ENCODE measurements at places on chromosomes 6 and 20.
A peak's percentile ranks its signal among the peaks of the same experiment; 100 is the strongest.

- peak; percentile 3 for DNase-seq
Measured at GRCh38 chr6:153595903-153596302, 443.1 kb upstream of the OPRM1 start.

DNA sequence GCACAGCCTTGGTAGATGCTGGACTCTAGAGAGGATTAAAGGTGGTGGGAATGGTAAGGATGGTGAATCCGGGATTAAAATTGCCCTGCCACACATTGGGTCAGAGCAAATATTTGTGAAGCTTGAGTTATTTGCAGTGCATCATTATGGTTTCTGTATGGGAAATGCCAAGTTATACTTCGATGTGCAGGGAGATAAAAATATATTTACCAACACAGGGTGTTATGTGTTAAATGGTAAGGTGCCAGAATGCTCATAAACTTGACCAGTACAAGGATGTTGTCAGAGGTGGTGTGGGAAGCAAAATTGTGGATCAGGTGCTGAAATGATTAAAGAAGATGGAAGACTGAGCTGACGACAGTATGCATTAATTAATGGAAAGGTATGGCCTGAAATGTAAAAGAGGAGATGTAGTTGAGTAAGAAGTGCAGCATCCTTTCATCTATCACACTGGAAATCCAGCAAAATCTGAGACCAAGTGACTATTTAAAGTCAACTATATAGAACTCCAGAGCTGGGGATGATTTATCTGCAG is 262.3 kb downstream of the ADGB start:
- DNase-seq: no peak

GRCh38 chr6:38155621-38156204 is 336.2 kb downstream of the ZFAND3 start:
- no peak for DNase-seq

DNA sequence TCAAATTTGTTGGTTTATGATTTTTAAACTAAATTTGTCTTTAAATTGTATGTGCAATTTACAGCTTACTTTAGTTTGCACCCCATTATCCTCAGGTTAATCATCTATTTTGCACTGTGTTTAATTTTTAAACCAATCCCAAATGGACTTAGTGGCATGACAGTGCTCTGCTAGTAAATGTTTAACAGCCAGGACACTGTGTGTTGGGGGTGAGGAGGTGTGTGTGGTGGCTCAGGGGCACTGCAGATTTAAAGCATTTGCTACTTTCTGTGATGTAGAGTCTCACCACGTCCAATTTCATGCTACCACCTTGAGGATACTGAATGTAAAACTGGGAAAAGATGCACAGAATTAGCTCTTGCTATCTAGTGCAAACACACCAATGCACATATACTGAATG is 225.7 kb downstream of the HAO1 start:
- DNase-seq: no peak

DNA sequence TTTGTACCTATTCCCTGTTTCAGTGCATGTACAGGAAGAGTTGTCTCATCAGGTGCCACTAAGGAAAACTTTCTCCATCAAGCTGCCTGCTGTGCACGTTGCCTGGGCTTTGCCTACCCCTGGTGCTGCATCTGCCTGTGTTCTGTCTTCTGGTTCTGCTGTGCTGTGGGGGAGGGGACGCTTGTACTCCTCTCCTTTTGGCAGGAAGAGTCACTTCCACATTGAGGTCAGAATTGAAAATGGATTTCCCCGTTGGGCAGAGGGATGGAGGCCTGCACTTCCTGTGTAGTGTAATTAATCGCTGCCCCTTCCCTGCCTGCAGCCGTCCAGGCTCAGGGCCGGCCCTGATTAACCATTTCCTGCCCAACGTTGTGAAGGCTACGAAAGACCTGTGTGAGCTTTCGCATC is 153.3 kb downstream of the SCML4 start:
- no peak for DNase-seq

- DNase-seq: no peak
Measured at GRCh38 chr6:21664314-21665109, 71.0 kb downstream of the SOX4 start.

DNA sequence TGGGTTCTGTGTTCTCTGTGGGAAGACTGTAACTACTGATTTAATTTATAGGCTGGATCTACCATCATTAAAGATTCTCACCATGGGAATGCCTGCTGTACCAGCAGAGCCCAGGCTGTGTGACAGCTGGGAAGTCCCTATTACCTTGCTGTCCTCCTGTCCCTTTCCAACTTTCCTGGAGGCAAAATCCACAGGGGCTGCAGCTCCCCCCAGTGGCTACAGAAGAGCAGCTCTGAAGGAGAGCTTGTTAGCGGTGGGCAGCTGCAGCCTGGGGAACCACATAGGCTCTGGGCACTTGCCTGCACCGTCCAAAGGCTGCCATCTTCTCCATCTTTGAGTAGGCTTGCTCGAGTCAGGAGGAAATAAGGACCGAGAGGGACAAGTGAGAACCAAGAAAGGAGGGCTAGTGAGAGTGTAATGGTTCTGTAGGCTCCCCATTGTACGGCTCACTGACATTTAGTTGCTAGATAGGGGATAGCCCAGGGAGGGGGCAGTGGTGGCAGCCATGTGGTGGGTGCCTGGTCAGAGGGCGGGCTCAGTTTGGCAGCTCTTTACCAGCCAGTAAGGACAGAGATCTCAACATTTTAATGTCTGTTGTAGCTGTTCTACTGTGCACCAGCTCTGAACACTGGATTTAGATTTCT is 155.1 kb upstream of the MLIP start:
- peak; percentile 36 for DNase-seq

DNA sequence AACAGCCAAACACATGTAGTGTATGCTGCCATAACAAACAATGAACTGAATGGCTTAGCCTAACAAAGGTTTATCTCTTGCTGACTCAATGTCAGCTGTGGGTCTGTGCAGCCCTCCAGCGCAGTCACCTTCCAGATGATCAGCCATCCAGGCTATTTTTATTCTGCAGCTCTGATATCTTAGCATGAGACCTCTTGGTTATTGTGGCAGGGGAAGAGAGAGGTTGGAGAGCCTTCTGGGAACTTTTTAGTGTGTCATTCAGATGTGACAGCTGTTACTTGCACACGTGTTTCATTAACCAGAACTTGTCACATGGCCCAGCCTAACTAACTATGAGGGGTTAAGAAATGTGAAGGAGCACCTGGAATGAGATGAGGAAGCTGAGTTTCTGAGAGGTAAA is 202.5 kb downstream of the DHX35 start:
- no peak for DNase-seq

DNA sequence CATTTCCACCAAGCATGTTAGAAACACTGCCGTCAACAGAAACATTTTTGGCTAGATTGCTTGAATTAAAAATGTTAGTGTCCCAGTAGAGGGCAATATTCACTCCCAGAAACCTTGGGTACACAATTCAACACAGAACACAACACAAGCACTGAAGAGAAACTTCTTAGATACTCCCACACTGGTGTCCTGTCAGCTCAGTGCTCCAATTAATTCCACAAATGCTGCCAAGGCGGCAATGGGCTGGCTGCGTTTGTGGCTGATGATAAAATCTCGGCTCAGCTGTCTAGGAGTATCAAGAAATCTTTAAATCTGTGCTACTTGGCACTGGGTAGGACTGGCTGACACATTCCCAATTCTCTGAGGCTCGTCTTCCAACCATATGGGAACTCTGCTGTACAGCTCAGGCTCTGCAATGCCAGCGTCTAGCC is 39.3 kb downstream of the BEND3 start:
- DNase-seq: peak; percentile 6

- no peak for DNase-seq
Measured at GRCh38 chr20:50472693-50473664, 37.2 kb upstream of the PTPN1 start.

- DNase-seq: no peak
Measured at GRCh38 chr6:166542580-166542912, 43.9 kb downstream of the RAMACL start.

- no peak for DNase-seq
Measured at GRCh38 chr6:161189891-161190290, 84.0 kb downstream of the AGPAT4 start.

DNA sequence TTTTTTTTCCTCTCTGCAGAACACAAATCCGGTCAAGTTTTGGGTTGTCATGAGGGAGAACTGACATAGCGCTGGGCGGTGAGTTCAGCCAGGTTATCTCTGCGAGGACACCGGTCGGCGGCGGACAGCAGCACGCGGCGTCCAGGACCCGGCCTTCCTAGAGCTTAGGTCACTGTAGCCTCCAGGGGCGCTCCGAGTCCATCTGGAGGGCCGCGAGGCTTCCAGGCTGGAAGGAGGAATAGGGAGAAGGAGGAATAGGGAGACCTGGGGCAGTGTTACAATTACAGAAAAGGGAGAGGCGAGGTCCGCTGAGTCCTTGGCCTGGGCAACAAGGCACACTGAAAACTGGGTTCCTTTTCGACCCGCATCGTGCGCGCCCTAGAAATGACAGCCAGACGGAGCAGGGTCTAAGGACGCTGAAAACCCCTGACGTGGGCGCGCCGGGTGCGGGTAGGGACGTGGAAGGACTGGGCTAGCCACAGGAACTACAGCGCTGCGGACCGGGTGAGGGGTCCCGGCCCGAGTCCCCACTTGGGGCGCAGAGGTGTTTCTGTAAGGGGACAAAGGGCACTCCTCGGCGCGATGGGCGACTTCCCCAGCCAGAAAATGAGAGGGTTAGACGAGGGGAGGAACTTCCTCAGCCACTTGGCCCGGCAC is 536 bp upstream of the FNDC1 start:
- no peak for DNase-seq

- peak; percentile 88 for DNase-seq
Measured at GRCh38 chr6:160431226-160431625, 83.0 kb downstream of the SLC22A3 start.

- DNase-seq: no peak
Measured at GRCh38 chr20:38298768-38299288, 5.1 kb upstream of the BPI start.

- DNase-seq: no peak
Measured at GRCh38 chr6:79808921-79809320, 138.4 kb downstream of the ELOVL4 start.

DNA sequence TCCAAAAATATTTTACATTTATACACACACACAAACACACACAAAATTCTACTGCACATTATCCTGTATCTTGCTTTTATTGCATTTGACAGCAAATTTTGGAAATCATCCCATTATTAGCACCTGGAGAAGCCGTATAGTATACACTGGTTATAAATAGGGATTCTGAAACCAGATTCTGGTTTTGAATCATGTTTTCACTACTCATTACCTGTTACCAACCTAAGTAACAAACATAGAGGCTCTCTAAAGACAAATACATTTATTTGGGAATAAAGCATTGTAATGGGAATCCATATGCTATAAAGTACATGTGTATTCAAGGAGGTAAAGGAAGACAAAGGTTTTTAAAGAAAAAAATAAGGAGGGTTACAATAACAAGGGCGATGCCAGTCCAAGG is 106.8 kb downstream of the OR2B2 start:
- DNase-seq: no peak

- DNase-seq: no peak
Measured at GRCh38 chr20:57759724-57760123, 49.9 kb upstream of the PMEPA1 start.

GRCh38 chr20:56451056-56451765 is 17.2 kb upstream of the RTF2 start:
- no peak for DNase-seq

DNA sequence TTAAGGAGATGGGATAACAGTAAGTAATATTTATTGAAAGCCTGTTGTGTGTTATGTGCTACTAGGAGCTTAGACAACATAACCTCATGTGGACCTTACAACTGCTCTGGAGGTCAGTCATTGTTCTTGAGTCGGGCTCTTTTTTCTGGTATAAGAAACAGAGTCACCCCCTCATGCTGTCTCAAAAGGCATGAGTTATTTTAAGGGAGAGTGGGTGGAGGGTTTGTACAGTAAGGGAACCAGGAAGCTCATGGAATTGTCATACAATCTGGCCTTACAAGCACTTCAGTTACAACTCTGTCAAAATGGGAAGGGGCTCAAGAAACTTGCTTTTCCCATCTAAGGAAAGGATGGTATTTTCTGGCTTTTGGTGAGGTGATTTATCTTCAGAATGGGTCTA is 16.5 kb upstream of the DSE start:
- no peak for DNase-seq

- no peak for DNase-seq
Measured at GRCh38 chr6:164756142-164756541, 553.3 kb downstream of the C6orf118 start.

DNA sequence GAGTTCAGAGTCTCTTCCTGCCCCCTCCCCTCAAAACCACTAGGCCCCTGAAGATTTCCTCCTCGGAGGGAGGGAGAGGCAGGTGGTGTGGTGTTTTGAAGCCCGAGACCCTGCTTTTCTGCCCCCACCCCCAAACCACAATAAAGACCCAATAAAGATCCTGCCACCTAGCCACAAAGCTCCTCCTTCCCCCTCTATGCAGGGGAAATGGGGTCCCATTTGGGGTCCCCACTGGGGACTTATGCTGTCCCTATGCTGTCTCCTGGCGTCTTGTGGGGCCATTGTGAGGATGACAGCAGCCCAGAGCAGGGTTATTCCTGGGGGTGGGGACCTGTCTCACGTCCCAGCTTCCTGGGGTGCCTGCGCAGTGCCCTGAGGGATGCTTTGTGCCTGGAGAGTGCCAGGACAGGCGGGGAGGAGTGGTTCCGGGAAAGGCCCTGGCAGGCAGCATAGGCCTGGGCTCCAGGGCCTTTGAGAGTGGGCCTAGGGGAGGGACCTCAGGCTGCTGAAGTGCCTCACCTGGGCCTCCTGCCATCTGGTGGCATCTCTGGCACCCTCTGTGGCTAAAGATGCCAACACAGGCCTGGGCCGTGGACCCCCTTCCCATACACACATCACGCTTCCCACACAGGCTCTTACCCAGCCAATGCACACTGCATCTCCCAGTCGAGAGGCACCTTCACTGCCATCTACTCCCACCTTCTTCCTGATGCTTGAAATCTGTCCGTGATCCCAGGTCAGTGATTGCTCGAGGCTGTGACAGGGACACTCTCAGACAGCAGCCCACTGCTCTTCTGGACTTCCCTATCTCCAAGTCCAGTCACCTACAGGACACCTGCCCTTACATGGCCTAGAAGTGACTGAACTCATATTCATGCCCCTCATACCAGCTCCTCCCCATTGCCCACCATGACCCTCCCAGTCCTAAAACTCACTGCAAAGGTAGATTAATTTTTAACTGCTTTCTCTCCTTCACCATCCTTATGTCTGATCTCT is 7.9 kb upstream of the ARMC12 start:
- DNase-seq: no peak

DNA sequence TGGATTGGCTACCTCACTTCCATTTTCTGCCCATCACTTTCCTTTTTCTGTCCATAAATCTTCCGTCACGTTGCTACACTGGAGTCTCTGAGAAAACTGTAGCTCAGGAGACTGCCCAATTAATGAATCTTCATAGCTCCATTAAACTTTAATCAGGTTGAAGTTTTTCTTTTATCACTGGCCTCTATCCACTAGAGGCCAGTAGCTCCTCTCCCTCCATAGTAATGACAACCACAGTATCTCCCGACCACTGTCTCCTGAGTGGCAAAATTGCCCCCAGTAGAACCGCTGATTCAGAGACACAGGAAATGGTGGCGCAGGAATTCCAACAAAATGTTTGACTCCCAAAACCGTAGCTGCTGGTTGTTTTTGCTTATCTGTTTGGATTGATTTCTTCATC is 18.4 kb upstream of the DOK5 start:
- no peak for DNase-seq

GRCh38 chr20:5843054-5843592 is 92.9 kb downstream of the SHLD1 start:
- no peak for DNase-seq

GRCh38 chr6:100078509-100078908 is 84.5 kb upstream of the MCHR2 start:
- no peak for DNase-seq
